T-helper 2 cell (primary cell): ENCODE measurements at places on chromosomes 4 and X.

DNA sequence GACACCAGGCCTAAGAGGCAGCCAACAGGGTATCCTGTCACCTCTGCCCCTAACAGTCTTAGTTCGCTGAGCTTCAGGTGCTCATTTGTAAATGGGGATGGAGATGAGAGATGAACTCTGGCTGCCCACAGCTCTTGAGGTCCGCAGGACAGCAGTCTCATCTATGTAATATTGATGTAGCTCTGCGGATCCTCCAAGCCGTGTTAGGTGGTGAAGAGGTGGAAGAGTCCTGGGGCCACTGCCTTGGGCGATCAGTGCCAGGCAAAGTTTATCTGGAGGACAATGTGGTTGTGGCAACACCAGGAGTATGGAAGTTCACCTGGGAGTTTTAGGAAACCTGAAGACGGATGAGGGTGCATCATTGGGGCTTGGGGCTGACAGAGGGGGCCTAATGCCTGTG, 13.4 kb downstream of the TRO start:
- no peak for DNase-seq

DNA sequence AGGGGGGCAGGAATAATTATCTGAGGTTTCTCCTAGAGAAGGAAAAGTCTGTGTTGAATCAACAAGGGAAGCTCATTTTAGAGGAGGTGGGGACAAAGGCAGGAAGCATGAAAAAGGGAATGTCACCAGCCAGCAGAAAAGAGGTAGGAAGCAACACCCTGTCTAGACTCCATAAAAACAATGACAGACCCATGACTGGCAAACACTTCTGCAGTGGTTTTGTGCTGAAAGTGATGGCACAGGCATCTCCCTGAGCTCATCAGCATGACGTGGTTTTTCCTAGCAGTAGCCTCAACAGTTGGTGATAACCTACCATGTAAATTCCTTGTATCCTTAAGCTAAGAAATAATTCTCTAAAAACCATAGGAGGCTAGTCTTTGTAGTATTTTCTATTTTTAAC, 110.7 kb upstream of the GALNT7 start:
- DNase-seq = no peak

- DNase-seq = no peak
Measured at GRCh38 chrX:1720836-1721235, 106.0 kb downstream of the ASMT start.

- DNase-seq = no peak
Measured at GRCh38 chr4:34972189-34972588, 1272.1 kb downstream of the ARAP2 start.

DNA sequence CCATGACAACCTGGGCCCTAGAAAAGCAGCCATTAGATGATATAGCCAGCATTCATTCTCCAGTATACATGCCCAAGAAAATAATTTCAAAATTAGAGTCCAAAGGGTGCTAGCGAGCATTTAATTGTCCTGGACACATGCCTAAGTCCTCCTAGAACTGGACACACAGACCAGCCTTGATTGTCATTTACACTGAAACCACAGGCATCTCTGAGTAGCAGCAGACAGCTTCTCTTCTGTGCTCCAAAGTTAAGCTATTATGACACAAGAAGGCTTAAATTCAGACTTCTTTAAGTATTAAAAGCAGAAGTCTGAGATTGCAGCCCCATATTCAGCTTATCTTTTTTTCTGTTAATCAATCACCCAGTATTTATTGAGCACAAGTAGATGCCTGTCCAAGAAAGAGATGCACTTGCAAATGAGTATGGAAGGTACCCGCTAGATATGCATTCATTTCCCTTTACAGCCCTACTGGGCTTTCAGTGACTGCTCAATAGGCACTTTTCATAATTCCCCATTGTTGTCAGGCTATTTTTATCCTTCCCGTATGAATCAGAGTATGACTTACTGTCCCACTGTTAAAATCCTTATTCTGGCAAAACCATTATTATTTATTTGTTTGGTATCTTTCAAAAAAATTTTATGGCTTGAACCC, 374.1 kb downstream of the FBXW7 start:
- no peak for DNase-seq

DNA sequence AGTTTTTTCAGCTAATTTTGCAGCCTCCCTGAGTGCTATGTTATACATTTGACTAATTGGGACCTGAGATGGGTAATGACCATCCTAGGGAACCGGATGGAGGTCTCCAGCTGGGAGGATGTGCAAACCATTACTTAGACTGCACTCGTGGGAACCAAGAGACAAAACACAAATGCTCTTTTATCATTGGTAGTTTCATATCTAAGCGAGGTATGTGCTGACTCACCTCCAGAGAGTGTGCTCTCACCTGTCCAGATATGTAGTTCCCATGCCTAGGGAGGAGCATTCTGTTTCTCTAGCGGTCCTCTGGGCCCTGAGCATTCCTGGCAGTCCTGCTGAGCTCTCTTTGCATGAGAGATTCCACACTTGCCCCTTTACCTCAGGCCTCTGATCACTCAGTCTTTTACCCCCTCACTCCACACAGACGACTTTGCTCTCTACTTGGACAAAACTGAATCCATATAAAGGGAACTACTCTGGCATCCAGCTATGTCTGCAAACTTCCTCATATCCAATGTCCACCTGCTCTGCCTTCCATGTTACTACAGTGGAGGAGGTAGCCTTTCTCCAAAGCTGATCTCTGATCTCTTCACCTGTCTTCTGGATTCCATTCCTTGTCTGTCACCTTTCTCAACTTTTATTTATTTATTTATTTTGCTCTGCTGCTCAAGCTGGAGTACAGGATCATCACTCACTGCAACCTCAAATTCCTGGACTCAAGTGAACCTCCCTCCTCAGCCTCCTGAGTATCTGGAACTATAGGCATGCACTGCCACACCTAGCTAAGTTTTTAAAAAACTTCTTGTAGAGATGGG, 88.4 kb downstream of the LRP2BP start:
- no peak for DNase-seq

DNA sequence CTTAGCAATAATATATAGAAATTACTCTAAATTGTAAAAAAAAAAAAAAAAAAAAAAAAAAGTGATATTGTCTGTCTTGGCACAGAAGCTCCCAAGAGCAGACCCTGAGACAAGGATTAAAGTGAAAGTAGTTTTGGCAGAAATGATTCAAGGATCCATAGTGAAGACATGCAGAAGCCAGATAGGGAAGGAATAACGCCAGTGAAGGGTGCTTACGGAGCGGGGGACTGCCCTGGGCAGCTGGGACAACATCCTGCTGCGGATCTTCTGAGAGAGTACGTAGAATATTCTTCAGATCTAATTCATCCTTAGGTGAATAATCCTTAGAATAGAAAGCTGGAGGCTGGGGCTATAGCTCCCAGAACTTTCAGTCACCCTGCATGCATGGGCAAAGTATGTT, 39.8 kb downstream of the ARHGAP24 start:
- no peak for DNase-seq

GRCh38 chr4:44071959-44072955, 376.4 kb downstream of the KCTD8 start:
- no peak for DNase-seq

GRCh38 chrX:133005616-133006015, 47.2 kb upstream of the HS6ST2 start:
- no peak for DNase-seq

- DNase-seq = no peak
Measured at GRCh38 chr4:54662901-54663585, 5.3 kb downstream of the KIT start.

- DNase-seq = no peak
Measured at GRCh38 chr4:184251670-184251980, 34.0 kb upstream of the ENPP6 start.

GRCh38 chr4:84710548-84710947, 127.6 kb downstream of the CDS1 start:
- no peak for DNase-seq

DNA sequence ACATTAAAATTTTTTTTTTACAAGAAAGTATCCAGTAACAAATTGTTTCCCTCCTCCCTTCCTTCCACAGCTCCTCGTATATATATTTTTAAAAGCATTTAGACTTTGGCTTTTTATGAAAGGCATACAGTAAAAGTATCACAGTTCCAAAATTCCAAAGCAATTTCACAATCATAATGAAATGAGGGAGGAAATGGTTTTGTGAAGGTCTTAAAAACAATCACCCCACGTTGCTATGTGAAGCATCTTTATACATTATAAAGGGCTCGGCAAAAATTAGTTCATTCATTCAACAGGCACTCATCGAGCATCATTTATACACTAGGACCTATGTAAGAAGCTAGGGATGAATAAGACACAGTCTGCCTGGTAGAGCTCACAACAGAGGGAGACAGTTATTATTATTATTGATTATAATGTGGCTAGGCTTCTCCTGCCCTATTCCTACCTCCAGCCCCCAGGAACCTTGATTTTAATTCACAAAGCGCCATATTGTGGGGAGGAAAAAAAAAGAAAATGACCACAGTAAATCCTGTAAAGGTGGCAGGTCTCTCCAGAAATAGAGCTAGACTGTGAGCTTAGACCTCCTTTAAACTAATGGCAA, 239.9 kb downstream of the MAML3 start:
- no peak for DNase-seq

DNA sequence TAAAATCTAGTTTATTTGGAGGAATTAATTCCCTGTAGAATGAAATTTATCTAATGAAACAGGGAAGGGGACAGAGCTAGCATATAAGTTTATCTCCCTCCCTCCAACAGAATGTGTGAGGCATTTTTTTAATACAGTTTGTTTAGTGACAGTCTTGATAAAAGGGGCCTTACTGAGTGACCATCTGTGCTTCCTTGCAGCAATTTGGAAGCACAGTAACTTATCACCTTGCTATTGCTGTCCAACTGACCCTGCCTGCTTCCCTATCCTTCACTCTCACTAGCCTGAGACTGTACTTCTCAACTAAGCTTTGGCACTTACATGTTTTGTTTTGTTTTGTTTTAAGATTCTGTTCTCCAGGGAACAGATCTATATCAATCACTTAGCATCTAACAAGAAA, 31.1 kb upstream of the KCTD8 start:
- no peak for DNase-seq

GRCh38 chrX:133434197-133434820, 19.0 kb upstream of the GPC4 start:
- DNase-seq = no peak
